ENCODE measurements at places on chromosomes 1 and 21.
A peak's percentile ranks its signal among the peaks of the same experiment; 100 is the strongest.

DNA sequence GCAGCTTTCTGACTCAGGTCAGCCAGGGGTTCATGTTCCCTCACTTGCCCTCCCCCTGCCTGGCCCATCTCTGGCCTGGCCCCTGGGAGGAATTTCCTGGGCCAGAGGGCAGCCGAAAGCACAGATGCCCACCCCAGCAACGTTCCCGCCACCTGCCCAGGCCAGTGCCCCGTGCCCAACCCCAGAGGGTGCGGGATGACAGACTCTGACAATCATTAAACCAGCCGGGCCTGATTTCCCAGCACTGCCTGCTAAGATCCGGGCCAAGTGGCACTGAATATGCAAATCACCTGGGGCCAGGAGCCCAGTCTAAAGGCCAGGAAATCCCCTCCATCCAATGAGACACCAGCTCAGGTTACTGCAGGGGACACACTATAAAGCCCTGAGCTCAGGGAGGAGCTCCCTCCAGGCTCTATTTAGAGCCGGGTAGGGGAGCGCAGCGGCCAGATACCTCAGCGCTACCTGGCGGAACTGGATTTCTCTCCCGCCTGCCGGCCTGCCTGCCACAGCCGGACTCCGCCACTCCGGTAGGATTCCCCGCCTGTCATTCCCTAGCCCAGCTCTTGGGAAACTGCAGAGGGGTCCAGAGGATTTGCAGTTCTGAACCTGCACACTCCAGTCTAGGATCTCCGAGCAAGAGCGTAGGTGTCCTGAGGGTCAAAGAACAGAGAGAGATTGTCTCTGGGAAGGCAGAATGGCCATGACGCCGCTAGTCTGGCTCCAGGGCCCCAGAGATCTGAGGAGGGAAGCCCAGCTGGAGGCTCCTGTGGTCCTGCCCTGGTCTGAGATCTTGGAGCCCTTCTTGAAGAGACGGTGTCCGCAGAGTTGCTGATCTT lies at the start of gene ELF3:
TSS of gene ELF3 (plus strand) at position 408 of the 836 bp plus-strand sequence. CDS start 550 bp downstream, outside the sequence.
- no peak for DNase-seq

DNA sequence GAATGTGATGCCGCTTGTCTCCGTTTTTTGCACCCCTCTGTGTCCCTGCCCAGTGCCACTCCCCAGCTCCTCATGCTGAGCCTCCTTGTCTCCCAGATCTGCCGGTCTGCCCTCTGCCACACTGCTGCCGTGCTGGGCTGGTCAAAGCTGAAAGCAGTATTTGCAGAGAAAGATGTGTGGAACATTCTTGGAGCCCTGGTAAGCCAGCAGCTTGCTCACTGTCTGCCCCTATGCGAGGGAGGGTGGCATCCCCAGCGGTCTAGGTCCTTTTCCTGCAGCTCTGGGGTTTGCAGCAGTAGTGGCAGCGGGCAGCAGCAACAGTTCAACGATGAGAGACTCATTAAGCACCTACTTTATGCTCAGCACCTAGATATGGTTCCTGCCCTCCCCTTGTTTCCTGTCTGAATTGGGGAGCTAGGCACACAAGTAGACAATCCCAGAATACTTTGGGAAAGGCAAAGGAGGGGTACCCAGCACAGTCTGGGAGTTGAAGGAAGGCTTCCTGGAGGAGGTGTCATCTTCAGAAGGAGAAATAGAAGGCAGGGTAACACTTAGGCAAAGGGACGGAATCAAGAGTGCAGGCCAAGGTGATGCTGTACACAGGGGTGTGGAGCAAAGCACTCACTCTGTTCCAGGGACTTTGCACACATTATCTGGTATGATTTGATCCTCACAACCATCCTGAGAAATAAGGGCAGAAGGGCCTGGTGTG lies 63.1 kb downstream of the KIF21B start:
- DNase-seq: no peak

DNA sequence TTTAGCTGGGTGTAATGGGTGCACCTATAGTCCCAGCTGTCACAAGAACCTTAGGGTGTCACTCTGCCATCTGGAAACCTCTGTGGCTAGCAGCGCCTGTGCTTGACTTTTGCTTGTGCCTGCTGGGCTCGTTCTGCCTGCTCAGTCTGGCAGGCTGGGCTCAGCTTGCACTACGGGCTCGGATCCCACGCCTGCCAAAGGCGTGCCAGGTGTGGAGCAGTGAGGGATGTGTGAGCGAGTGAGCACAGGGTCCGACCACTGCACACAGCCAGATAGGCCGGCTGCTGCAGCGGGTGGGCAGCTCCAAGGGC lies 2.8 kb upstream of the LSM10 start:
- no peak for DNase-seq

- DNase-seq: peak; percentile 50
Measured at GRCh38 chr1:203702130-203702577, 62.8 kb upstream of the LAX1 start.

DNA sequence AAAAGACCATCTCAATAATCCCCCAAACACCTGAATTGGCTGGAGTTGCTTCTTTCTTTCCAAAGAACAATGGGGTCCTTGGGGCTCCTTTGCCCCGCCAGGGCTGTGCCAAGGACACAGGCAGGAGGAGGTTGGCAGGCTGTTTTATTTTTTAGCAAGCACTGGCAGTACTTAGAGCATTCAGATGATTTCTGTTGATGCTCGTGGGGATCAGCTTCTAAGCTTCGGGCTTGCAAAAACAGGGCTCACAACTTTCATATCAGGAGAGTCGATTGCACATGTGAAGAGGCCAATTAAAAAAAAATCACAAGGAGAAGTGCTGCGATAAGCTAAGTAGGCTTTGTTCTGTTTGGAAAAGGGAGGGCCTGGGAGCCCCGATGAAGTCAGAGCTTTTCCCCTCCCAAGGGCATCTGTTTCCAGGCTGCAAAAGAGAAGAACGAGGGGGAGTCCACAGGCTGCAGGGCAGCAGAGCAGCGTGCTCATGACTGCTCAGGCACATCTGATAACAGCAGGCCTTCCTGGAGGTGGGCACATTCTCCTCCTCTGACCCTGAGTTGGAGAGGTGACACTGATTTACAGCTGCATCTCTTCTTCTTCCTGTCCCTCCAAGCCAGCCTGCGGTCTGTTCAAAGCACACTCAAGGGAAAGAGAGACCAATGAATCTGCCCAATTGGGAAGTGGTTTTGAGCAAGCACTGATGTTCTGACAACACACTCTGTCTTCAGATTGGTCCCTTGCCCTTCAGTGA lies 27.3 kb upstream of the BCAR3 start:
- DNase-seq: no peak

DNA sequence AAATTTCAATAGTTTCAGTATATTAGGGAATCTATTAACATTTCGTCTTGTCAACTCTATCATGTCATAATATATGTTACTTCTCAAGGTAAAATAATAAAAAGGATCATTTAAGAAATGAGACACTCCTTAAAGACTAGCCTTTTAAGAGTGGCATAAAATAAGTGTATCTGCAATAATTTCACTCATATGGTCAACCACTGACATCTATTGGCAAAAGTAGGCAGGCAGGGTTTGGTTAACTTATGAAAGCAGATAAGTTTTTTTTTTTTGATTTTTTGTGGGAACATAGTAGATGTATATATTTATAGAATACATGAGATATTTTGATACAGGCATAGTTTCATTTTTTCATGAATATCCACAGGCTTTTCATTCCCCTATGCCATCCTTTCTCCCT lies 5.5 kb upstream of the RGS21 start:
- no peak for DNase-seq

- DNase-seq: no peak
Measured at GRCh38 chr1:9905010-9905409, 5.1 kb downstream of the CTNNBIP1 start.

DNA sequence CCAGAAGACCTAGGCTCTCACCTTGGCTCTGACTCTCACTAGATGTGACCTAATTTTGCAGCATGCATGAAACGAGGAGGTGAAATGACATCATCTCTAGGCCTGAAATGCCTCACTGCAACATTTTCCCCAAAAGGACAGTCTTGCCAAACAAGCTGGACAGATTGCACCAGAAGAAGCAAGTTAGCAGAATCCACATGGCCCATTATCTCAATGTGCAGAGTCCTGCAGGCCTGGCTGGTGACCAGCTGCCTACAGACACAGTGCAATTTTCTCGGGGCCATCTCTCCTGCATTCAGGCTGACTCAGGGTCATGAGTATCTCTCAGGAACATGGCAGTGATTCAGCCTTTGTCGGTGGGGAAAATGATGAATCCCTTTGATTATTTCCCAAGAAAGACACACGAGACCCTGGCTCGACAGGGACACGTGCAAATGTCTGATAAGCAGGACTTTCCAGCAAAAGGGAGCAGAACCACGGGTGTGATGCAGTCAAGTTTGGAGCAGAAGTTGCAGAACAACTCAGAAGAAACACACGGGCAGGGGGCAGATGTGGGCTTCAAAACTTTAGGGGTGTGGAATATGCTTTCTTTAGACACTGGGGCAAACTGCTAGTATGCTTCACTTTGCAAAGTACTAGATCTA lies 38.7 kb downstream of the TRIM67 start:
- no peak for DNase-seq

- DNase-seq: no peak
Measured at GRCh38 chr1:187384504-187384903, 555.8 kb downstream of the PLA2G4A start.

DNA sequence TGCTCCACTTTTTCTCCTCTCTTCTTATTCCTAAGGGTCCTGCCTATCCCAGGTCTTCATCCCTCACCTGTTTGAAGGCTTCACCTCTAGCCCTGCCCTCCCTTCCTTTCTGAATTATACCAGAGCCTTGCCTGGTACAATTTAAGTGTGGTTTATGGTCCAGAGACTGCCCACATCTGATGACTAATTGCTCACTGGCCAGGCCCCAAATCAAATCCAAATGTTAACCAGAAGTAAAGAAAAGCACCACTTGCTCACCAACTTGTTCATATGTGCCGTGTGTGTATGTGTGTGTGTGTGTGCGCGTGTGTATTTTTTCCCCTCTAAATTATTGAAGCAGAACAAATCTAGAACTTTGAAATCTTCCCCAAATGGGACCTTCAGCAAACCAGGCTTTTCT lies 26.4 kb downstream of the MYOM3 start:
- DNase-seq: no peak

GRCh38 chr1:161330346-161330745 lies 16.2 kb downstream of the SDHC start:
- no peak for DNase-seq

DNA sequence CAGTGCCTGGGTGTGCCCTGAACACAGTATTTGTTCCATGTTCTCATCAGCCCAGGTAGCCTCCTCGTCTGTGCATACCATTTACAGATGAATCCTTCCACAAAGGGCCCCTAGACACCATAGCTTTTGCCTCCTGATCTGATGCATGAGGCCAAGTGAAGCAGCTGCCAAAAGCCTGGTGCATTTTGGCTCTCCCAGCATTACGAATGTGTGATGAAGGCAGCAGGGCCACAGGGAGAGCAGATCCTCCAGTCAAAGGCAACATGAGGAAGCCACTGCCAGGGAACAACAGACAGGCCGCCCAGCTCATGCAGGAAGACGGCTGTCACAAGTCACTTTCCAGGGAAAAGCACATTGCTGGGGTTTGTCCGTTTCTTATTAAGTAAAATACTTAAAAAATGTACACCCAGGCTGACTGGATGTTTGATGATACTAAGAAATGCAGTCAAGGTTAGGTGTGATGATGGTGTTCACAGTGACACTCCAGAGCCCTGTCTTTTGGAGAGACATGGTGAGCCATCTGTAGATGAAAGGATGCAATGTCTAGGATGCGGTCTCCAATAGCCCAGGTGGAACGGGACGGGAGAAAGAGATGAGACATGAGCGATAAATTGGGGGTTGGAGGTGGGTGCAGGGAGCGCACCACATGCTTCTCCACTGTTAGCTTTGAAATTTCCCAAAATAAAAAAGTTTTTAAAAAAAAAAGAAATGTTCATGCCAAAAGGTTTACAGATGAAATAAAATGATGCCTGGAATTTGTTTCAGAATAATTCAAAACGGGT lies 48.7 kb downstream of the NPHP4 start:
- DNase-seq: no peak

GRCh38 chr1:47184090-47184821 lies 5.6 kb downstream of the PDZK1IP1 start:
- DNase-seq: no peak

GRCh38 chr1:64917328-64917861 lies 49.0 kb downstream of the JAK1 start:
- DNase-seq: no peak

- no peak for DNase-seq
Measured at GRCh38 chr1:209421978-209422680, 161.4 kb upstream of the CAMK1G start.

- no peak for DNase-seq
Measured at GRCh38 chr1:75768016-75768415, 18.0 kb upstream of the RABGGTB start.

GRCh38 chr21:38244885-38245869 lies 11.6 kb upstream of the KCNJ15 start:
- DNase-seq: peak; percentile 77

DNA sequence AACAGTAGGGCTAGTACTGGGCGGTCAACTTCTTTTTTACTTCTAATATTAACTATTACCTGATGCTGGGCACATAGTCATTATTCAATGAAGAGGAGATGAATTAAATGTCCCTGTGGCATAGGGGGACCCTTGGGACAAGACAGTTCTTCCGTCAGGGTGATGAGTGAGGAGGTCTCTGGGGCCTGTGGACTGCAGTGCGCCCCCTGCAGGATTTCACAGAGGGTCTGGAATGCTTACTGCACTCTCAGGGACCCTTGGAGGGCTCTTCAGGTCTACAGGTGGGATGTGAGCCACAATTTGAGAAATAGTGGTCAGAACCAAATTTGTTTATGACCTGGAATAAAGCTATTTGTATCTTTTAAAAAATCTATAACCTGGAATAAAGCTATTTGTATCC lies 149.4 kb downstream of the FAM78B start:
- no peak for DNase-seq

DNA sequence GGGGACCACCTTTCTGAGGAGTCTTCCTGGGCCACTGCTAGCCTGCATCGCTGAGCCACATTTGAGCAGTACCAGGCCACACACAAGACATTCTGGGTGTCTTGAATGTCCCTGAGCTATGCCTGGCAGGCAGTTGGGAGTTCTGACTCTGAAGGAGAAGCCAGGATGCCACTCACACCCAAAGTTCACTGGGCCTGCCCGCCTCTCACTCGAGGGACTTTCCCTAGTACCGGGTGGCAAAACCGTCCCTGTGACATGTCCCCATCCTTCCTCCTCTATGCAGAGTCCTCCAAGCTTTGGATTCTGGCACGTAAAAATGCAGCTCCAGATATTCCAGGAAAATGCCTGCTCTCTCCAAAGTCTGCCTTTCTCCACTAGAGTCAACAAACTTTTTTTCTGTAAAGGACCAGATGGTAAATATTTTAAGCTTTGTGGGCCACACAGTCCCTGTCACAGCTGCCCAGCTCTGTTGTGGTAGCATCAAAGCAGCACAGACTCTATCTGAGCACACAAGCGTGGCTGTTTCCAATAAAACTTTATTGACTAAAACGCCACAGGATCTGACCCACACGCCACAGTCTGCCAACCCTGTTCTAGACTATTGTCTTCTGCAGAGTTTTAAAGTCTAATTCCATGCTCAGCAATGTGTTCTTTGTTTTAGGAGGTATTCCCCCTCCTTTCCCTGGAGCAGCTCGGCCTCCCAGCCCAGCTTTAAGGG lies 19.2 kb upstream of the GUCA2B start:
- no peak for DNase-seq

GRCh38 chr1:52002038-52002917 lies 11.8 kb upstream of the RAB3B start:
- peak; percentile 21 for DNase-seq

GRCh38 chr1:29749024-29749945 lies 513.0 kb downstream of the PTPRU start:
- no peak for DNase-seq
